ENCODE measurements at places on chromosomes 3 and 15.

- DNase-seq: no peak
Measured at GRCh38 chr3:61407397-61407796, 154.0 kb upstream of the PTPRG start.

- DNase-seq: no peak
Measured at GRCh38 chr3:139260041-139260486, 83.8 kb upstream of the MRPS22 start.

GRCh38 chr15:42691308-42691707, 45.6 kb downstream of the CDAN1 start:
- DNase-seq: no peak

- no peak for DNase-seq
Measured at GRCh38 chr15:38994310-38994709, 429.7 kb upstream of the RASGRP1 start.

- no peak for DNase-seq
Measured at GRCh38 chr15:40618023-40618422, 24.0 kb downstream of the KNL1 start.

- no peak for DNase-seq
Measured at GRCh38 chr3:48826451-48826850, 21.2 kb downstream of the PRKAR2A start.

GRCh38 chr15:71199384-71200351, 84.4 kb downstream of the THSD4 start:
- DNase-seq: no peak

- DNase-seq: no peak
Measured at GRCh38 chr3:46318207-46318927, 35.5 kb upstream of the CCR2 start.

GRCh38 chr3:102885289-102885688, 450.5 kb downstream of the ZPLD1 start:
- no peak for DNase-seq

DNA sequence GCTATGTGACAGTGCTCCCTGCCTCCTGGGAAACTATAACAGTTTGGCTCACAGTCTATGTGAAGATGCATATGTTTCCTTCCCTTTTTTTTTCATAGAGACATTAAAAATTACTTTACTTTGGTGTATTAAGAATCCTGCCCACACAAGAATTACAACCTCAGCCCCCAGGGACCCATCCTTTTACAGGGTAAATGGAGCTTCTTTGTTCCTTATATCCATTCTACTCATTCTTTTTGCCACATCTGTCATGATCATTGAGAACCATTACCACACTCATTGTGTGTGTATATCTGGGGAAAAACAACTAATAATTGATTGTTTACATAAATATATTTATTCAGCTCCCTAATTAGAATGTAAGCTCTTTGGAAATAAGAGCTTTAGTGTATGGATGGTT, 157.4 kb downstream of the SSR3 start:
- DNase-seq: no peak

DNA sequence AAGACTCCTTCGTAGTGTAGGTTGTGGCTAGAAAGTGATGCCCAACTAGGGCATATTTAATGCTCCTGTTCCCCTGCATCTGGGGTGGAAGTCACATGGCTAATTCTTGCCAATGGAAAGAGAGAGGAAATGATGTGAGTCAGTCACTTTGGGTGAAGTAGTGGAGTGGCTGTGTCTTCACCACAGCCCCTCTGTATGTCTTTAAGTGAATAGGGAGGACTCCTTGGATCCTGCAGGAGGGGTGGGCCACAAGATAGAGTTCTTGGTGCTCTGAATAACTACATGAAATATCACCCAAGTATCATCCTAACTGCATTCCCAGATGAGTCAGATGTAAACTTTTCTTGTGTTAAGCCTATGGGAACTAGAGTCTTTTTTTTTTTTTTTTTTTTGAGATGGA, 17.8 kb upstream of the MB21D2 start:
- no peak for DNase-seq

- no peak for DNase-seq
Measured at GRCh38 chr3:99410789-99411311, 227.5 kb upstream of the COL8A1 start.

DNA sequence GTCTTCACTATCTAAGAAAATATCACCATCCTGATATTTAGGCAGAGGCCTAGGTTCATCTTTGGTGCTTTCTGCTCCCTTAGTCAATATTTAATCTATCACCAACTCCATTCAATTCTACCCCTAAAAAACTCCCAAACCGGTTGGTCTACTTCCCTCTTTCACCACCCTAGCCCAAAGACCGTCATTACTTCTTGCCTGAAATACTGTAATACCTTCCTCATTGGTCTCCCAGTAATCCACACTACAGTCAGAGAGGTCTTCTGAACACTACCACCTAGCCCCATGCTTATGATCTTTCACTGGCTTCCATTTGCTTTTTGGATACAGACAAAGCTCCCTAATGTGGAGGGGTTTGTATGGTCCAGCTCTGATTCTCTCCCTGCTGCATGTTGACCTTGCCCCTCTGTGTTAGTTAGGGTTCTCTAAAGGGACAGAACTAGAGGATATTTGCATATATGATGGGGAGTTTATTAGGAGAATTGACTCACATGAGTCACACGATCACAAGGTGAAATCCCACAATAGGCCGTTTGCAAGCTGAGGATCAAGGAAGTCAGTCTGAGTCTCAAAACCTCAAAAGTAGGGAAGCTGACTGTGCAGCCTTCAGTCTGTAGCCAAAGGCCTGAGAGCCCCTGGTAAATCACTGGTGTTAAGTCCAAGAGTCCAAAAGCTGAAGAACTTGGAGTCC, 36.4 kb upstream of the ATP2C1 start:
- no peak for DNase-seq

GRCh38 chr3:124937049-124937448, 2.5 kb upstream of the MUC13 start:
- no peak for DNase-seq

DNA sequence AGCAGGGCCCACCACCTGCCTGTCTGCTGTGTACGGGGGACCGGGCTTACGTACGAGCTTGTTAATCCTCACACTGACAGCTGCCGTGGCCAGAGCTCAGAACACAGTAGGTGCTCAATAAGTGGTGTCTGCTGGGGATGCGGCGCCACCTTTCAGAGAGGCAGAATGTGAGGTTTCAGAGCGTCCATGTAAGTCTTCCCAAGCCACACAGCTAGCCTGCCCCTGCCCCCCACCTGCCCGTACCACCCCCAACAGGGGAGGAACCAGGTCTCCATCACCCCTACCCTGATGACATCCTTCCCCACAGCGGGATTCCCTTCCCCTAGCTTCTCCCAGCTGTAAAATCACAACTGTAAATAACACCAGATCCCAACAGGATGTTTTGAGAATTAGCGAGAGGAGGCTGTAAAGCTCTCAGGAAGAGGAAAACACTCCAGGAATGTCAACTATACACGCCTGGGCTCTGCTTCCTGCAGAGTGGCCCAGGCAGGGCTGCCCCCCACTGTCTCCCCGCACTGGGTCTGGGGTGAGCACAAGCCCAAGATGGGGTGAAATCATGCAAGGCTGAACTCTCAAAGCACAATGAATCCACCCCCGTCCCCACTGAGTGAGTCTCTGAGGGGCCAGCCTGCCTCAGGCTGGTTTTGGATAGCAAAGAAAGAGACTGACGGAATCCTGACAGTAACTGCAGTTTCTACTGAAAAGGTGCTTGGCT, 250.1 kb upstream of the LYSMD4 start:
- DNase-seq: no peak

DNA sequence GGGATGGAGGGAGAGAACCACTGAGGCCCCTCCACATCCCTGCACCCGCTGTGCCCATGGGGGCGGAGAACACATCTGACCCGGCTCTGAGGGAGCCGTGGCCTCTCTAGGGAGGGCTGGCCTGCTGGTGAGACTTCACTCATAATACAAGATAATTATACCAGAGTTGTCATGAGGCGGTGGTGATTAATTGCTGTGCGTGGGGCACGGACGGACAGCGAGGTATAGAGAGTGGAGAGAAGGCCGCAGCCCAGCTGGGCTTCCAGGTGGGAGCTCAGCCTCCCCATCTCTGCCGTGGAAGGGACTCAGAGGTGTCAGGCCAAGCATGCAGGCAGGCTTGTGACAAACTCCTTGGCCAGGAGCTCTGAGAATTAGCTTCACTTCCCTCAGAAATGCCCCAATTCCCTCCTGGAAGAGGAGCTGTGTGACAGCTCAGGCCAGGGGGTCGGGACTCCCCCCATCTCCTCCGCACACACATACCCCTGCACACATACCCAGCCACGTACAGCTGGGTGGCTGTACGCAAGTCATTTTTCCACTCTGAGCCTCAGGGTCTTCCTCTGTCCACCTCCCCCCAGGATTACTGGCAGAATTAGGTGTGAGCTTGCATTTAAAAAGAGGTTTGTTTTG, 6.0 kb upstream of the GATA2 start:
- no peak for DNase-seq

- no peak for DNase-seq
Measured at GRCh38 chr3:19954676-19955075, 7.8 kb downstream of the RAB5A start.
